ENCODE measurements at places on chromosomes 7 and 10. TPM values are rescaled to one million over a fixed set of nuclear protein-coding genes. Genes with fewer than 3 reads are reported as not detected.

GRCh38 chr10:119595676-119596515 is 868 bp downstream of the TIAL1 start:
- no peak for DNase-seq

GRCh38 chr10:93813507-93814465 is 56.0 kb downstream of the LGI1 start:
- DNase-seq = no peak

GRCh38 chr10:131576341-131577177 is 265.0 kb upstream of the TCERG1L start:
- DNase-seq = no peak

DNA sequence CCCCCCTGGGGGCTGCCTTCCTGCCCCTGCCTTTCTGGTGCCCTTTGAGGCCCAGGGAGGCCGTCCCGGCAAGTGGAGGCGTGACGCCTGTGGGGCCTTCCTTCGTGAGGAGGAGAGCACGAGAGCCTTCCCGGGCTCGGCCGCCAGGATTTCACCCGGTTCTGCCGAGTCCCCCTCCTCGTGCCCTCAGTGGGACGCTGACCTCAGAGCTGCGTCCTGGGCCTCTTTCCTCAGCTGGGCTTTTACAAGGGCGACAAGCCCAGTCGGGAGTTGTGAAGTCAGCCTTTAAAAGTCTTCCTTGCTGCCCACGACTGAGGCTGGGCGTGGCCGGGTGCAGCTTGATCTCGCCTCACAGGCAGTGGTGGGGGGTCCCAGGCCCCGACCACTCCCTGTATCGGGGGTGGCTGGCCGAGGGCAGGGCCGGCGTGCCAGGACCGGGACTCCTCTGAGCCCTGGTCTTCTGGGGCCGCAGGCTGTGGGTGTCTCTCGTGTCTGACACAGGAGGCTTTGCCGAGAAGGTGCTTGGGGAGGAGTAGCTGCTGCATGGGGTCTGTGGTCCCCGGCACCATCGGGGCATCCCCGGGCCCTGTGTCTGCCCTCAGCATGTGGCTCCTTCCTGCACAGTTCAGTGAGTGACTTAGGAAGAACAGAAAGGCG is 41.8 kb downstream of the FAM20C start:
- DNase-seq = no peak

- DNase-seq = no peak
Measured at GRCh38 chr10:132096863-132097478, 31.2 kb downstream of the JAKMIP3 start.

DNA sequence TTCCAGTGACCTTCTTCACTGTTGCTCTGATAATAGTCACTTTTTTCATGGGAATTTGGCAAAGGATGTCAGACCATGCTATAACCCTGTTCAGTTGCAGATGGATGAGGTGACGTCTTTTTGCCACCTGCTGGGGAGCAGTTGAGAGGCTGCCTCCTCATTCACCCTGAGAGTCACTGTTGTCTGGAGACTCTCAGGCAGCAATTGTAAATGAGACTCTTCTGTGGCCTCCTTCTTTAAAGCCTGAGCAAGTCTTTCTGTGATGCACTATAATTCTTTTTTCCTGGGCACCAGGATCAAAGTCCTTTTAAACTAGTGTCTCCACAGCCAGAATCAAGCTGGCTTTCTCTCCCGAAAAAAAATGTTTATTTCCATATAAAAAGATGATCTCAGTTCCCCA is 345.1 kb downstream of the ARL4A start:
- no peak for DNase-seq

GRCh38 chr7:141014125-141014523 is 628 bp downstream of the MRPS33 start:
- no peak for DNase-seq

- DNase-seq = no peak
Measured at GRCh38 chr10:5608608-5609220, 57.7 kb downstream of the ASB13 start.

- DNase-seq = no peak
Measured at GRCh38 chr10:70481831-70482530, 3.4 kb downstream of the PALD1 start.

DNA sequence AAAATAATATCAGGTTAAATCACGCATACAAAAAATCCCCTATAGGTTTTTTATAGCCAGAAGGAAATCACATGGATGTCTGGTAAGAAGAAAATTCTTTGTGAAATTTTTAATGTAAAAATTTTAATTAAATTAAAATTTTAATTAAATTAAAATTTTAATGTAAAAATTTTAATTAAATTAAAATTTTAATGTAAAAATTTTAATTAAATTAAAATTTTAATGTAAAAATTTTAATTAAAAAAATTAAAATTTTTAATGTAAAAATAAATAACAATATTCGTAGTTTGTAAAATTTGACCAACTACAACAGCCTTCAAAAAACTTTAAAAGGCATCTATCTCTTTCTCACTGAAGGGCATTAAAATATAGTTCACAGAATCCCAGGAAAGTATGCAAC is 61.5 kb downstream of the CTTNBP2 start:
- DNase-seq = no peak

DNA sequence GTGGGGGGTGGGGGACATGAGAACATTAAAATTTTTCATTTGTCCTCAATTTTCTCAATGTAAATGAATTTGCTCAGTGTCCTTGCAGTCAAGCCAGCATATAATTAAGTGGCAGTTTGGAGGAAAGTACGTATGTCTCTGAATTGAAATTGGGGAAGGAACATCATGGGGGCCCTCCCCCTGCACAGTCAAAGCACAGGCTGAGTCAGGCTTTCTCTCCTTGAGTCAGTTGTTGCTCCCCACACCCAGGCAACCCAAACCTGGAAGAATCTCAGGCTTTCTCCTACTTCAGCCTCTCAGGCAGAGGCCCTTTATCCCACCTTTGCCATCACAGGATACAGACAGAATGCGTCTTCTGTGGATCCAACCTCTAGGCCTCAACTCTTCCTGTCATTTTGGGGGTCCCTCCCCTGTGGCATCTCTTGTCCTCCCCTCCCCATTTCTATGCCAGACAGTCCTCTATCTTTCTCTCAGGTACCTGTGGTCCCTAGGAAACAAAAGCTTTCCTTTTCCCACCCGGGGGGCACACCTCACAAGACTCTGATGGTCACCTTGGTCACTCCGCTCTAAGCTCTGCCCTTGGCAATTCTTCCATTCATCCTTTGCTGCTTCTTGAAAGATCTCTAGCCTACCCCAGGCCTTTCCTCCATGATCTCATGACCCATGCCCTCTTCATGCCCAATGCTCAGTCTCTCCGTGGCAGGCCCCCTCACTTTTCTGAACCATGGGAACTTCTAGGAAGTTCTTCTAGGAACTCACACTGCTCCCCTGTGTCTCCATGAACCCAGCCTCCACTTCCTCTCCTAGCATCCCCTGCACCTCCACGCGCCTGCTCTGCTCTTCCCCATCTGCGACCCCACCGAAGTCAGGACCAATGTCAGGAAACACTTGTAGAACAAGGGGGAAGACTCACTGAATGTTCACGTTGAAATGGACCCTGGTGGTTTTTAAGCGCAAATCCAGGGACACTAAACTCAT is 40.4 kb downstream of the CREB3L2 start:
- no peak for DNase-seq

DNA sequence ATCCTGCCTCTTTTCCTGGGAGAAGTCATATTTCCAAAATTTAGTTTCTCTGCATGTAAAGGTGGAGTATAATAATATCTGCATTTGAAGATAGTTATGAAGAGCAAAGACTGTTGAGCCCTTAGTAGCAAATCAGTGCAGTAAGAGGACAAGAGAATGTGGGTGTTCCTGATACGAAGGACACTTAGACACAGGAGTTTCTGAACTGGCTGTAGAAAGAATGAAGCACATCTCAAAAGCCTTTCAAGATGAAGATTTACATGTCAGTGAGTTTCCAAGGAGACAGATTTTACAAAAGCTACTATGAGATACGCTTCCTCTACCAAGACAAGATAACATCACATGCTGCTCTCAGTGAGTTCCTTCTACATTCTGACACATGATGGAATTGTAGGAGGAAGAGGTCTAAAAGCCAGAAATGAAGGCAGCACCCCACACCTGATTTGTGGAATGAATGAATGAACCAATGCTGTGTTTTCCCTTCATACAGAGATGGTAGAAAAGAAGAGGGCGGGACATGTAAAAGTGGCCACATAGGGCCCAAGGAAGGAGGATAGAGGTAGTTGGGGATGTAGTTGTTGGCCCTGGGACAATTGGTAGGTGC is 173.6 kb upstream of the PDE1C start:
- no peak for DNase-seq

- DNase-seq = peak; percentile 65
Measured at GRCh38 chr7:13989126-13989948, at the start of gene ETV1. Gene ETV1, minus strand, starts transcription at chr7:13989666. Its CDS starts 614 bp downstream, at chr7:13989052.

- no peak for DNase-seq
Measured at GRCh38 chr10:79552143-79552542, 8.1 kb downstream of the SFTPA2 start.

DNA sequence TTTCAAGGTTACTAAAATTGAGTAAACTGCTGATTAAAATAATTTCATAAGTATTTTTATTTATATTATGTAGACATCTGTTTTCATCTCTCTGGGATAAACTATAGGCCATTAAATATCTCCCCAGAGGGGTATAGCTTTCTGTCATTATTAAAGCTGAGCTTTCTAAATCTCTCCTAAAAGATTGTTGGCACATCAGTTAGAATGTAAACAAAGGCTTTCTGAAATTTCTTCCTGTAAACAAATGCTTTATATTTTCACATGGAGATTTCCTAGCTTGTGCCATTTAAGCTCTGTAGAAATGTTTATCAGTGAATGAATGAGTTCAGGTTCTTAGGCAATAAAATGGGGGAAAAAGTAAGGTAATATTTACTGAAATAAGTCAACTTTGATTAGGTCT is 35.7 kb downstream of the PPP1R9A start:
- no peak for DNase-seq

DNA sequence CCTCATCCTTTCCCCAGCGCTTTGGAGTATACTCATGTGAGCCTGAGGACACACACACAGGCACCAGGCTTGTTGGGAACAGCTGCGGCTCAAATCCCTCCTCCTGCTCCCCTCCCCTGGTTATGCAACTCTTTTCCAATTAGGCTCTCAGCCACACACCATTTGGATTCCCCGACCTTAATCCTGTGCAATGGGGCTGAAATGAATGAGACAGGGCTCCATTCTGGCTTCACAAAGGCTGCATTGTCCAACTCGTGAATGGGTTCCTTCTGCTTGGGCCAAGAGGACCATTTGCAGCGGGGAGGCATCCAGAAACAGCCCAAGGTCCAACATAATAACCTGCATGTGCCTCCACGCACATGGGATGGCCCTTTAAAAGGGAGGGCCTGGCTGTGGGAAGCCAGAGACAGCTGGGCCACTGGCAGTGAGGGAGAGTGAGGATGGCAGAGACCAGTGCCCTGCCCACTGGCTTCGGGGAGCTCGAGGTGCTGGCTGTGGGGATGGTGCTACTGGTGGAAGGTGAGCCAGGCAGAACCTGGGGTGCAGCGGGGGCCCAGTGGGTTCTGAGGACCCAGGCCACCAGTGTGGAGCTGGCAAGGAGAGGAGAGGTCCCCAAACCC is at the start of gene RGR:
Gene RGR (plus strand): TSS at position 403 of the 620 bp plus-strand sequence. CDS start 38 bp downstream, at position 441.
- DNase-seq = no peak

DNA sequence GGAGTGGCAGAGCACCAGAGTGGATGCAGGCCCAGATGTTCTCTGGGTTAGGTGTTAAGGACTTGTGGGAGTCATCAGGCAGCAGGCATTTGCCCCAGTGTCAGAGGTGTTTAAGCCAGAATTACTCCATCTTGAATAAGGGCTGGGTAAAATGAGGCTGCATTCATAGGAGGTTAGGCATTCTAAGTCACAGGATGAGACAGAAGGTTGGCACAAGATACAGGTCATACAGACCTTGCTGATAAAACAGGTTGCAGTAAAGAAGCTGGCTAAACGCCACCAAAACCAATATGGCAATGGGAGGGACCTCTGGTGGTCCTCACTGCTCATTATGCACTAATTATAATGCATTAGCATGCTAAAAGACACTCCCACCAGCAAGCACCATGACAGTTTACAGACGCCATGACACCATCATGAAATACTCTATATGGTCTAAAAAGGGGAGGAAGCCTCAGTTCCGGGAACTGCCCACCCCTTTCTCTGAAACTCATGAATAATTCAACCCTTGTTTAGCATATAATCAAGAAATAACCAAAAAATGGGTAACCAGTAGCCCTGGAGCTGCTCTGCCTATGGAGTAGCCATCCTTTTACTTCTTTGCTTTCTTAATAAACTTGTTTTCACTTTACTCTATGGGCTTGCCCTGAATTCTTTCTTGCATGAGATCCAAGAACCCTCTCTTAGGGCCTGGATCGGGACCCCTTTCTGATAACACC is 882 bp upstream of the LRRC61 start:
- DNase-seq = no peak

DNA sequence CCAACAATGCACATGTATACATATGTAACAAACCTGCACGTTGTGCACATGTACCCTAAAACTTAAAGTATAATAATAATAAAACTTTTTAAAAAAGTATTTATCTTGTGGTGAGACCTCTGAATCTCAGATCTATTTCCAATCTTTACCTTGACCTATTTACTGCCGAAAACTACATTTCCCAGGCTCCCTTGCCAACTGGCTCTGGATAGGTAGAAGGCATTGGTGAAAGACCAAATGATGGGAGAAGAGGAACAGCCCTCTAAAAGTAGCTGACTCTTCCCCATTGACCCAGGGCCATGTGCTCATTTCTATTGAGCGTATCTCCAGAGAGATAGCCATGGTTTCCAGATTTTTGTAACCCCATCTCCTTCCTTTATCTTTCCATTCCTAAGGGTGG is 247.4 kb downstream of the GPAM start:
- no peak for DNase-seq

DNA sequence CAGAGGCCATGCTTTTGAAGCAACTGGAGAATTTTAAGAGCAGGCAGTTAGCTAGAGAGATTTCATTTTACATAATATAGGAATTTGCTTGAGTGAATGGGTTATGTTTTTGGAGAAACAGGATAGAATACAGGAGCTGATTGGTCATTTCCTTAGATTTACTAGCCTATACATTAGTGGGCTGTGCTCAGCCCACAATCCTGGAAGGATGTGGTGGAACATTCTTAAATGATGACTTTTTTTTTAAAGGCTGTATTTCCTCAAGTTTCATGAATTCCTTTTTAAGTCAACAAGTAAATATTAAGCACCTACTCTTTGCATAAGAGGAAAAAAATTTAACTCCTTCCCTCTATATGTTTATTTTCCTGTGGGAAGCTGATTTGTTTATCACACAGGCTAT is 314.4 kb upstream of the BMPER start:
- DNase-seq = no peak

DNA sequence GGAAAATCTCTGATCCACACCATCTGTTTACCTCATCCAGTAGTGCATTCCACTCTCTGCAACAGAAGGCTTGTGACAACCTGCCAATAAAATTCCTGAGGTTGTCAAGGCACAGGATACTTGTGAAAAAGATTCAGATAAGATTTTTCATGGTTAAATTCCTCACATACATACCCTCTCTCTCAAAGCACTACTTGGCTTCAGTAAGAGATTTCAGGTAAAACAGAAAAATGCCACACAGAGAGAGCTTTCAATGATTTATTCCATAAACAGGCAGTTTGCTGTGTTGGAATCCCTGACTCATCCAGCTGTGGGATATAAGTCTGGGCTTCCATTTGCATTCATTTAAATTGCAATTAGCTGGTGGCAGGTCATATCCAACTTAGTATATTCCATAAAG is 99.7 kb upstream of the CAV2 start:
- no peak for DNase-seq

C7orf57 gene
- total RNA-seq = 3.2 TPM

PNLIP gene
- total RNA-seq = 1.5 TPM

PDK4 gene
- total RNA-seq = 1.4 TPM

SPDYE2B gene
- not detected for total RNA-seq

PHYHIPL gene
- not detected for total RNA-seq

SERPINE1 gene
- 370 TPM for total RNA-seq

SPDYE6 gene
- not detected for total RNA-seq

ZNF503 gene
- total RNA-seq = 10.4 TPM

ZNF32 gene
- total RNA-seq = 35.6 TPM

Data from Panc1 (cell line).